Activated CD4-positive, CD25-positive, alpha-beta regulatory T cell treated with anti-CD3 and anti-CD28 coated beads, Interleukin-2, amount 50 U/mL, for 24 hours (primary cell): ENCODE measurements at places on chromosomes 3 and 15.

DNA sequence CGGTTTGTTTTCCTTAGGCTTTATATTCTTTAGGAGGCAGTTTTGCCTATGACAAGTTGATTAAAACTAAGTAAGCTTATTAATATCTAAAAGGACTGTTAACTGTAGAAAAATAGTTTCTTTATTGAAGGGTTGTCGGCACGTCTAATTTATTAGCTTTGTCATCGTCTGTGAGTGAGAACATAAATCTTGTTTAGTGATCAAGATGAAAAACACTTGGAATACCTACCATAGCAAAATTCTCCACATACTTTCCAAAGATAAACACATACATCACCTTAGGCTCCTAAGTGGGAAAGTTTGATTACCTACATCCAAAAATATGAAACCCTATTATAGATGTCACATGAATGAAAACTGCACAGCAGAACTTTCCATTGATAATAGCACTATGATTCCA lies 139.1 kb upstream of the BNIP2 start:
- no peak for ATAC-seq

GRCh38 chr15:71674354-71674753 lies 136.0 kb upstream of the NR2E3 start:
- no peak for ATAC-seq

DNA sequence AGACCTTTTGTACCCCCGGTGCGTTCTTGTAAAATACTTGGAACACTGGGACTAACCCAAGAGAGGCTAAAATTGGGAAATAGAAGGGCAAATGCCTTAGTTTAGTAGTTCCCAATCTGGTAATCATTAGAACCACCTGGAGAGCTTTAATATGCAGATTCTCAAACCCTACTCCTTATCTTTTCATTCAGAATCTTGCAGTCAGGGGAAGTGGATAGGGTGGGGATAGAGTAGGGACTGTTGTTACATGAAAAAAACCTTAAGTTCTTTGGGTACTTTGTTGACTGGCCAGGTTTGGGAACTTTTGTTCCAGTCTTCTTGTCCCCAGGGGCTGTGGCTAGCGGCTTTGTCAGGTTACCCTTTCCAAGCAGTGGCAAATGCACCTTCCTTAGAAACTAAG lies 15.9 kb downstream of the MAPKBP1 start:
- ATAC-seq, result no peak

DNA sequence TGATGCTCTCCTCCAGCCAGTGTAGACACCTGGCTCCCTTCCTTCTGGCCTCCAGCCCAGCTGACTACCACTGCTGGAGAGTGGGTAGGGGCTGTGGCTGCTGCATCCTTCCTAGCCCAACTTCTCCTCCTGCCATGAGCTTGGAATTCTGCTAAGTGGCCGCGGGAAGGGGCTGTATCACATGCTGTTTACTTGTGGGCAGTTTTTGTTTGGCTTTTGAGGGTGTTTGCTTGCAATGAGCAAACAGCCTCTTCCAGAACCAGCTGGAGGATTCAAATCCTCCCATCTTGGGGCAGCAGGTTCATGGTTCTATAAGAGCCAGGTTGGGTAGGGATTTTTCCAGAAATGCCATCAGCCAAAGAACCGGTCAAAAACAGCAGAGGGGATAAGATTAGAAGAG lies 9.0 kb downstream of the GASK1A start:
- ATAC-seq, result no peak

DNA sequence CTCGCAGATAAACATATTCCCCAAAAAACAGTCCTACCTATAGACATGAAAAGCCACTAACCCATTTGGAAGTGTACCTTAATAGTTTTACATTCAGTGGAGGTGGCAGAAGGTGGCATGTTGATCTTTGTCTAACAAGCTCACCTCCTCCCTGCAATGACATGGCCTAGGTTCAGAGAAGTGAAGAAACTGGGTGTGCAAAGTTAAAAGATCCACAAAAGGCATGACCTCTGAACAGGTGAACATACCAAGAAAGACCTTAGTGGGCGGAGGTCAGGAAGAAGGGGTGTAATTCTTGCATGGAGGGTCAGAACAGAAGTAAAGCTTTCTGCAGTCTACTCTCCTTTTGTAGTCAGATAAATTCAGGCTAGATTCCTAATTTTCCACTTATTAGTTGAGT lies 822 bp downstream of the MRPL3 start:
- ATAC-seq, result no peak
